NCI-H1105 (cell line): ENCODE measurements at places on chromosomes 11 and 22.

DNA sequence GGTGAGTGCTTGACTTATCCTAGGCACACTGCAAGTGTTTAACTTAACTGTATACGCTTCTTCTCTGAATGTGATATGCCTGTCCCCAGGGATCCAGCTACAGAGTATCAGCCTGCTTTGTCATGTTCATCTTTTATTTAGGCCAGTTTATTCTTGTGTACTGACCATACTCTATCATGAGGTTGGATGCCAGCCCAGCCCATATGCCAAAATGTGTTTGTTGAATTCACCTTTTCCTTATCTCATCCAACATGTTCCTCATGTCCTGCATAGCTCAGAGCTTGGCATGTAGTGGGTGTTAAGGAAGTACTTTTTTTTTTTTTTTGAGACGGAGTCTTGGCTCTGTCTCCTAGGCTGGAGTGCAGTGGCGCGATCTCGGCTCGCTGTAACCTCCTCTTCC, 116.2 kb downstream of the NCAM1 start:
- DNase-seq, result no peak

DNA sequence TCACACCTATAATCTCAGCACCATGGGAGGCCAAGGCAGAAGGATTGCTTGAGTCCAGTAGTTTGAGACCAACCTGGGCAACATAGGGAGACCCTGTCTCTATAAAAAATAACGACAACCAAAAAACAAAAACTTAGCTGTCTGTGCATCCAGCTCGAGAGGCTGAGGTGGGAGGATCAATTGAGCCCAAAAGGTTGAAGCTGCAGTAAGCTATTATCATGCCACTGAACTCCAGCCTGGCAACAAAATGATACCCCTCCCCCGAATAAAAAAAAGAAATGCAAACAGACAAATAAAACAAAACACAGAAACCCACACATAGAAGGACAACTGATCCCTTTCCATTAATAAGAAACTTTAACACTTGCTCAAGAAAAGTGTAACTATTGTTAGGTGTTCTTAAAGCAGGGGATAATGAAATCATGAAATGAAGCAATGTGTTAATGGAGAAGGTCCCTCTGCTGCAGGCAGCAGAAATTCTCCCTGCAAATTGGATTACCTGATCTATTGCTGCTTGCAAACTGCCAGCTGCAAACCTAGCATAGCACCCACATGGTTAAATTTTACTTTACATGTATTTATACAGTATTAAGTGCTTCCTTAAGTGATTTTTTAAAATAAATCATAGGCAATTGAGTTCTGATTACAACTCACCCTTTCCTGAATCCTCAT, 226.3 kb downstream of the SBF2 start:
- DNase-seq, result no peak

- no peak for DNase-seq
These were observed 16.1 kb downstream of the MICAL2 start for GRCh38 chr11:12126344-12127019.

- DNase-seq, result peak; percentile 62
These were observed 16.6 kb upstream of the STK33 start for GRCh38 chr11:8610532-8611116.

- DNase-seq, result no peak
These were observed 26.7 kb upstream of the RASL10A start for GRCh38 chr22:29342177-29342576.

GRCh38 chr11:124917115-124917637, 1.9 kb upstream of the HEPN1 start:
- DNase-seq, result no peak

- DNase-seq, result no peak
These were observed 71.9 kb downstream of the FBXO7 start for GRCh38 chr22:32546496-32546895.
